Aorta (tissue), 5 donors: ENCODE measurements at places on chromosomes 7 and 10. TPM values are rescaled to one million over a fixed set of nuclear protein-coding genes. Genes with fewer than 3 reads are reported as not detected.
A peak's percentile ranks its signal among the peaks of the same experiment; 100 is the strongest.

The RPEL1 gene
- total RNA-seq, result not detected

DNA sequence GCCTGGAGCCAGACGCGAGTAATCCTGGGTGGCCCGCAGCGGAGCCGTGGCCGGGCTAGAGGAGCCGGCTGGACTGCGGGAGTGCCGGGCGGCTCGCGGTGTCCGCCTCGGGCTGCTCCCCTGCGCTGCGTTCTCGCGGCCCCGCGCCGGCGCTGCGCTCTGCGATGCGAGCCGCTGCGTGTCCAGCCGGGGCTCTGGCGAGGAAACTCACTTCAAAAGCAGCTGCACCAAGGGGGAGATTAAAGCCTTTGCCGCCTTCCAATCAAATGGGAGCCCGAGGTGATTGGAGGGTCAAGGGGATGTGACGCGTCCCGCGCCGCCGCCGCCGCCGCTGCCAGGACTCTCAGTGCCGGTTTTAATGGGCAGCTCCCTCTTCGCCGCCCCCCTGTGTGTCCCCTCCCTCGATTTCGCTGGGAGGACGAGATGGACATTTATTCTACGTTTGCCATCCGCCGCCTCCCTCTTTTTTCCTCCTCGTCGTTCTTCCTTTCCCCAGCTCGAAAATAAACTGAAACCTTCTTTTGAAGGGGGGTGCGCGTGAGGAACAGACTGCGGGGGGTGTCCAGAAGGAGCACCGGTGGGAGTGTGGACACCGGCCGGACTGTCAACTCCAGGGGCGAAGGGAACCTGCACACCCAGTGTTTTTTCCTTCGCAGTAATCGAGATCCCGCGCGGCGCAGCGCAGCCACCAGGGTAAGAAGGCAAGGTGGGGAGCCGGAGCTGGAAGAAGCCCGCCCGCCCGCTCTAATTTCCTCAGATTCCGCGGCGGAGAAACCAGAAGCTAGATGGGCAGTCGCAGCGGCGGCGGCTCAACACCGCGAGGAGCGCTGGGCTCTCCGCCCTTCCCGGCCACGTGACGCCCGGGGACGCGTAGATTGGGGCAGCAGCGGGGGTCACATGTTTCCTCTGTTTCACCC is at the start of gene ZNF503:
Gene ZNF503, minus strand, starts transcription at position 196 of the 917 bp plus-strand sequence. CDS start 345 bp downstream, outside the sequence.
- DNase-seq, result peak; percentile 99

GRCh38 chr7:75038508-75038907 is 35.1 kb downstream of the RCC1L start:
- no peak for DNase-seq

GRCh38 chr10:47241256-47241655 is 58.7 kb upstream of the GDF10 start:
- DNase-seq, result no peak

GRCh38 chr10:28533571-28534304 is 820 bp downstream of the WAC start:
- peak; percentile 92 for DNase-seq

DNA sequence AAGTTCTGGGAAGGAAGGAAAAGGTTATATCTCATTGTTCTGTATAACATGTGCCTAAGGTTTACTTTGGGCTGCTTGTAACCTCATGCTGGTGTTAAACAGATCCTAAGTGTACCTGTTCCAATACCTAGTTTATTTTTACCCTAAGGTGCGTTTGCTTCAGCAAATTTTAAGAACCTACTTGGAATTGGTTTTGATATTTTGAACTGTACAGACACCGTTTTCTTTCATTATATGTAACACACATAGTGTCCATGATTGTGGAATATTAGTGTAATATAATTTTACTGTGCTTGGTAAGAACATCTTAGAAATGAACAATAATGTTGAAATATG is 285.6 kb upstream of the DKK1 start:
- no peak for DNase-seq

DNA sequence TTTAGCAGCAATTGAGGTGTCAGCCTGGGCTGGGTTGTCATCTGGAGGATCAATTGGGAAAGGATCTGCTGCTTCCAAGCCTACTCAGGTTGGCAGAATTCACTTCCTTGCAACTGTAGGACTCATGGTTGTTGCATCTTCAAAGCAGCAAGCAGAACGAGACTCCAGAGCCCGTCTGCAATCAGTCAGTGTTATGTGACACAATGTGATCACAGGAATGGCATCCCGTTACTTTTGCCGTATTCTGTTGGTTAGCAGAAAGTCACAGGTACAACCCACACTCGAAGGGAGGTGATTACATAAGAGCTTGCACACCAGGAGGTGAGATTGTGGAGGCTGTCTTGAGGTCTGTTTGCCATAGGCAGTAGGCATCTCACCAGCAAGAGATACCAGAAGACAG is 15.4 kb upstream of the LYZL1 start:
- no peak for DNase-seq

GRCh38 chr10:110717781-110718589 is 73.8 kb downstream of the RBM20 start:
- DNase-seq, result no peak

DNA sequence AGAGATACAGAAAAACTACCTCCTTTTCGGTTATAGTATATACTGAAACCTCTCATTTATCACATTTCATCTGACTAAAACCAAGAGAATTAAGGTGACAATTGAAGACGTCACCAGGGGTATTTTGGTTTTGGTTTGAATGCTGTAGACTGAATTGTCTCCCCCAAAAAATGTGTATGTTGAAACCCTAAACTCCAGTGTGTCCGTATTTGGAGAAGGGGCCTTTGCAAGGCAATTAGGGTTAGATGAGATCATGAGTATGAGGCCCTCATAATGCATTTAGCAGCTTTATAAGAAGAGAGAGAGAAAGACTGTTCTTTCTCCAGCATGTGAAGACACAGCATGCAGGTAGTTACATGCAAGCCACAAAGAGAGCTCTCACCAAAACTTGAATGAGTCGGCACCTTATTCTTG is 59.5 kb downstream of the CACNA2D1 start:
- DNase-seq, result no peak

DNA sequence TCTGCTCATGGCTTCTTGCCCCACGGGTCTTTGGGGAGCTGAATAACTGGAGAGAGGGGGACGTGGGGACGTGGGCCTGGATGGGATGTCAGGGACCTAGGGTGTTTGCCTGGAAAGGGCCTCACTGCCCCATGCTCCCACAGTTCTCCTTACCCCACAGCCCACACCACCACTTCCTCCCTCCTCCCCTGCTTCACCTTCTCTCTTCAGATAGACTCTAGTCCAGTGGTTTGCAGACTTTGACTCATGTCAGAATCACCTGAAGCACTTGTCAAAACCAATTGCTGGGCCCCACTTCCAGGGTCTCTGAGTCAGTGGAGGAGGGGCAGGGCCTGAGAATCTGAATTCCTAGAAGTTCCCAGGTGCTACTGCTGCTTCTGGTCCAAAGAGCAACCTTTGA is 327.4 kb downstream of the RPS24 start:
- peak; percentile 66 for DNase-seq

The TRIM74 gene
- total RNA-seq, result 0.69 TPM

DNA sequence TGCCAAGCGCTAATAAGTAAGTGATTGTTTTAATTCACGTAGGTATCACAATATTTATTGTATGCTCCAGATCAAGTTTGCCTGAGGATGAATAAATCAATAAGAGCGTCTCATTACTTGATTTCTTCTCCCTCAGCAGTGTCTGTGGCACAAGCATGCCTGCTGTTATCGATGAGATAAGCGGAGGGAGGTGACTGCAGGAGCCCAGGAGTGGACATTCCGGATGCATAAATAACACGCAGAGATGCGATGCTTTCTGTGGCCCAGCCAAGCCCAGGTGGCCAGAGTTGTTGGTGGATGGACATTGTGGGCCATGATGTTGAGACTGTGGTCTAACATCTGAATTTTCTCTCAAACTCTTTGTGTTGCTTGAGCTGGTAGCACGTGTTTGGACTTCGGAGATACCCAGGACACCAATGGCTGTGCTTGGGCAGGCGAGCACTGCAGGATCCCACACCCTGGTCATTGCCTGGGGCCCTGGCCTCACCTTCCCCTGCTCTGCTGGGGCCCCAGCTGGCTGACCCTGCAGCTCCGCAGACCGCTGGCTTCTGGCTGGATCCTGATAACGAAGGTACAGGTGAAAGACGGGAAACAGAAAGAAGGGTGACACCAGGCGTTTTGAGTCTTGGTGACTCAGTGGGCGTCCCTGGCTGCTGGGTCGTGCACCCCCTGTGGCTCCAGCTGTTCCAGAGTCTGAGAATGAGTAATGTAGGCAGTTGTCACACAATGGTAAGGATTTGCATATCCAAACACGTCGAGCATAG is 31.2 kb upstream of the MNX1 start:
- DNase-seq, result no peak

The GATA3 gene
- 0.78 TPM for total RNA-seq

The MYL10 gene
- not detected for total RNA-seq

DNA sequence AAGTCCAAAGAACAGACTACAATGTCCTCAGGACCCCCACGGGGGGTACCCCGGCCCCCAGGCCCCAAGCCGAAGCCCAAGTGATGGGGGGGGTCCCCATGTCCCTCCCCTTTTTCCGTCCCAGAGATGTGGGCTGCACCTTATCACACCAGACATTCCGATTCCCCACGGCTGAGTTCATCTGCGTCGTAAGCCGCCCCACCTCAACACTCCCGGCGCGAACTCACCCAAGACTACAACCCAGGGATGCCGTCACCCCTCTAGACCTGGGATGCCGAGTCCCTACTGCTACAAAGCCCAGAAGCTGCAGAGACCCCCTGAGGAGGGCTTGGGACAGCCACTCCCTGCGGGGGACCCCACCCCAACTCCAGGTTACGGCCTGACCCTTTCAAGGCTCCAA is 14.5 kb downstream of the PDGFA start:
- DNase-seq, result peak; percentile 37

GRCh38 chr7:99949645-99950228 is 20.3 kb upstream of the GJC3 start:
- DNase-seq, result no peak
